Omental fat pad (tissue), 4 donors: ENCODE measurements at places on chromosomes 13 and 19. TPM values are rescaled to one million over a fixed set of nuclear protein-coding genes. Genes with fewer than 3 reads are reported as not detected.

The KIR3DL2 gene
- total RNA-seq = not detected

The DOHH gene
- total RNA-seq = 28.1 TPM

- no peak for DNase-seq
Measured at GRCh38 chr13:97976610-97977521, 23.4 kb downstream of the IPO5 start.

GRCh38 chr13:42355092-42355485, 83.1 kb downstream of the AKAP11 start:
- DNase-seq = no peak
